GM19239 (cell line): ENCODE measurements at places on chromosomes 4 and X.

DNA sequence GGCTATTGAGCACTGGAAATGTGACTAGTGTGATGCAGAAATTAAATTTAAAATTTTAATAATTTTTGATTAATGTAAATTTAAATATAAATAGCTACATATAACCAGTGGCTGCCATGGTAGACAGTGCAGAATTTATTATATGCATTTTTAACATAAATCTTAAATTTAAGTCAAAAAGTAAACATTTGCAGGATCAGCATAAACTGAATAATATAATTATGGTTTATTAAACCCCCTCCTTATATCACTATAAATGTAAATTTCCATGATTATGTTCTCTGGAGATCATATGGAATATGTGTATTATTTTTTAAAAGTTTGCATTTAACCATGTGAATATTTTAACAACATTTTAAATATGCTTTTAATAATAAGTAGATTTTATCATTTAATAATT, 155.8 kb downstream of the TEX13C start:
- no peak for DNase-seq

- DNase-seq, result no peak
Measured at GRCh38 chrX:119880552-119881437, 9.2 kb downstream of the NDUFA1 start.

DNA sequence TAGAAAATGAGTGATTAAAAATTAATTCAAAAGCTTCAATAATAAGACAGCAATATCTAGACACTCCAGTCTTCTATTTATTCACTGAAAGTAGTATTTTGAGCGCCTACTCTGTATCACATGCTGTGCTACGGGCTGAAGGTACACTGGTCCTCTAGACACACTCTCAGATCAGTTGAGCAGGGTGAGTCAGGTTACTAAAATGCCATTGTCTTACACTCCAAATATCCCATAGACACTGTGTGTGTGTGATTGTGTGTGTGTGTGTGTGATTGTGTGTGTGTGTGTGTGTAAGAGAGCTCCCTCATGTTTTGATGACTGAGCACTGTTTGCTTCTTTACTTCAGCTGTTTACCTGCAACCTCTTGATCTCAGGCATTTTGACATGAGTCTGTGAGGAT, 342.8 kb upstream of the BOD1L1 start:
- DNase-seq, result no peak

DNA sequence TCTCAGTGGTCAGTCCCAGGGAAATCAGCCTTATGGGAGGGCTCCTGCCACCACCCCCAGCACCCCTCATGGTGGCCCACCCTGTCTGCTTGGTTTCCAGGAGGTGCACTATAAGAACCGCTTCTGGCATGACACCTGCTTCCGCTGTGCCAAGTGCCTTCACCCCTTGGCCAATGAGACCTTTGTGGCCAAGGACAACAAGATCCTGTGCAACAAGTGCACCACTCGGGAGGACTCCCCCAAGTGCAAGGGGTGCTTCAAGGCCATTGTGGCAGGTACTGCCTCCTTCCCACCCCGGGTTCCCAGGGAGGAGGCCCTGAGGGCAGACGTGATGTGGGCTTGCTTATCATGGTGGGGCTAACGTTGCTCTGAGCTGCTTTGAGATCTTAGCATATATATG, 44.3 kb downstream of the MAP7D3 start:
- DNase-seq, result no peak

DNA sequence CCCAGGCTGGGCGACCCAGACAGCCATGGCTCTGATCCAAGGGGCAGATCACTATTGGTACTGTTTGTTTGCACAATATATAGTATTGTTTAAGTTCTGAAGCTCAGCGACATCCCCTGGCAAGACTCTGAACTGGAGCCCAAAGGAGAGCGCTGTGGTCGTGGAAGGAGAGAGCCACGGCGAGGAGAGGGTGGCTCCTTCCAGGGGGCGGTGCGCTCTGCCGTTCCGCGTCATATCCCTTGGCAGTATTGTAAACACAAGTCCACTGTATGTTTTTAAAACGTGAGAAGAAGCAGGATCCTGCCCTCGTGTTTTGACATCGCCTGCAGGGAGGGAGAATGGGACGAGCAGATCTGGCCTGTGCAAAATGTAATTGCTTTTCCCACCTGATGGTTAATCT, 185.5 kb downstream of the RAB28 start:
- no peak for DNase-seq

DNA sequence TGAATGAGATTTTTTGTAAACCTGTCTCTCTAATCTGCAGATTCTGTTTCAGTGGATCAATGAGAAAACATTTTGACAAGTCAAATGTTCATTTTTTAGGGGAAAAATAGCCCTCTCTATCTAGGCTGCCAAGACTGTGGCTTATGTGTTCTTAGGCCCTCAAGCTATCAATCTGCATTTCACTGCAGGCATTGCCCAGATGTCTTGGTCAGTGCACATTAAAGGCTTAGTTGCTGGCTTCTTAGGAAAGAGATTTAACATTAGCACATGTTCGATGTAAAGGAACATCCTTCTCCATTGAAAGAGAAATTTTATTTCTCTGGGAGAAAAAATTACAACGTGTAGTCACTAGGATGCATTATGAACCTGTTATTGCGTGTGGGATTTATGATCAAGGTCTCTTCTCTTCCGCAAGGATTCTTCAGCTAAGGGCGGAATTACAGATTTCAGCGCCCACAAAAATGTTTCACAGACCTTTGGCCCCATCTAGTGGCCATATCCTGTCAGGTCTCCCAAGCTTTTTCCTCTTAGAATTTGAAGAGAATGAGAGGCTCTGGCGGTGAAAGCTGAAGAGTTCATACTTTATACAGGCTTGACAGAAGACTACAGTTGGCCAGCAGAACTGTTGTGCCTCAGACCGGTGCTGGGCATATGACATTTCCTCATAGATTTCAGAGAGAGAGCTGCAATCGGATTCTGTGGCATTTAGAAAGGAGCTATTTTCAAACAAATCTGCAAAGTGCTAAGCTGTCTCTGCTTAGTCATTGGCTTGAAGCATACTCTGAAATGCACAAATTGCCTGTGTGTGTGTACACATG, 144.6 kb upstream of the NOCT start:
- DNase-seq, result peak; percentile 44

- no peak for DNase-seq
Measured at GRCh38 chr4:79298484-79298883, 27.4 kb downstream of the NAA11 start.

GRCh38 chrX:135024526-135024925, 2.2 kb upstream of the RTL8B start:
- no peak for DNase-seq

GRCh38 chr4:151568966-151569365, 160.0 kb downstream of the FHIP1A start:
- no peak for DNase-seq

DNA sequence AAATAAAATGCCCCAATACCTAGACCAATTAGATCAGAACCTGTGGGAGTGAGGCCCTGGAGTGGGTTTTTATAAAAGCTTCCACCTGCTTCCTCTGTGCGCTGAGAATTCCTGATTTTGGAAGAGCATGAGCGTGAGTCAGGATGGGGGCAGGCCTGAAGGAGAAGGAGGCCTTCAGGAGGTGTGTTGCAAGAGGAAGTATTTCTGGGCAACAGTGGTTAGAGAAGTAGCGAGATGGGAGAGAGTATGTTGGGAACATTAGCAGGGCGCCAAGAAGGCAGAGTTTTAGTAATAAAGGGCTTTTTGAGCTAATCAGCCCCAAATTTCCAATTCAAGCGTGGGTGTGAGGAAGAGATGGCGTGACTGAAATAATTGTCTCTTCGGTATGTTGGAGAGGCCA, 349.8 kb downstream of the UNC5C start:
- DNase-seq, result no peak

DNA sequence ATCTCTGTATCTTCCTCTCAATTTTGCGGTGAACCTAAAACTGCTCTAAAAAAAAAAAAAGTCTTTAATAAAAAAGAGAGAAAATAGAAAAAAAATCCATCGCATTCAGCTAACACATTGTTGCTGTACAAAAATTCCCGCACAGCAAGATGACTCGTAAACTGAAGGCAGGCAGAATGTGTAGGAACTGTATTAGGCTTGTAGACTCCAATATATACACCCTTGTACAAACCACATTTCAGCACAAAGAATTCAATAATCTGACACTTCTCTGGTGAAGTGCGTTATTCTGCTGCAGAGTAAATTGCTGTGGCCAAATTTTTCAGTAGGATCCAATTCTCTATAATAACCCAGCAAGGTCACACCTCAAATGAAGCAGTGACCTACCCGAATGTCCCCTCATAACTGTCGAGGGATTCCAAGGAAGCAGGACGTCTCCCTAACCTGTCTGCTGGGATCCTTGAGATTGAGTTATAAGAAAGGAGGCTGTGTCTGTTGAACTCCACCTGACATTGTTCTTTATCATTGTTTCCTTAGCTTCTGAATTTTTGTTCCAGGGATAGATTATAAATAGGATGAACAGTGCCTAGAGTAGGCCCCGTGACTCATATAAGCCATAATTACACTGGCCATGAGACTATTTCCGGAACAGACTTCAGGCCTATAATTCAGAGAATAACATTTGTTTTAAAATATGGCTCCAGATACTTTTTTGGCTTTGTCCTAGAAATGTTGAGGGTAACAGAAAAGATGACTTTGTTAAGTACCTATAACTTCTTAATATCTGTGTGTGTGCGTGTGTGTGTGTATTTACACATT, 348.3 kb downstream of the PCDH7 start:
- DNase-seq, result no peak

GRCh38 chr4:7418131-7418943, 16.4 kb downstream of the PSAPL1 start:
- no peak for DNase-seq

DNA sequence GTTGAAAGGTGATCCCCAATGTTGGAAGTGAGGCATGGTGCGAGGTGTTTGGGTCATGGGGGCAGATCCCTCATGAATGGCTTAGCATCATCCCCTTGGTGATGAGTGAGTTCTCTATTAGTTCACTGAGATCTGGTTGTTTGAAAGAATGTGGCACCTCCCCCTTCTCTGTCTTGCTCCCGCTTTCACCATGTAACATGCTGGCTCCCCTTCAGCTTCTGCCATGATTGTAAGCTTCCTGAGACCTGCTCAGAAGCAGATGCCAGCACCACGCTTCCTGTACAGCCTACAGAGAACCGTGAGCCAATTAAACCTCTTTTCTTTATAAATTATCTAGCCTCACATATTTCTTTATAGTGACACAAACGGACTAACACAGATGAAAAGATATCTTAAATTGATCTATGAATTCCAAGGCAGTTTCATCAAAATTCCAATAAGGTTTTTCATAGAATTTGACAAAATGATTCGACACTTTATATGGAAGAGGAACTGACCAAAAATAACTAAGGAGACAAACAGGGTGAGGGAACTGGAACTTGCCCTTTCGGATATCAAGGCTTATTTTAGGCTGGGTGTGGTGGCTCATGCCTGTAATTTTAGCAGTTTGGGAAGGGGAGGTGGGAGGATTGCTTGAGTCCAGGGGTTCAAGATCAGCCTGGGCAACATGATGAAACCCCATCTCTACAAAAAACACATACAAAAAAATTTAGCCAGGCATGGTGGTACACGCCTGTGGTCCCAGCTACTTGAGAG, 56.9 kb upstream of the OGT start:
- no peak for DNase-seq

DNA sequence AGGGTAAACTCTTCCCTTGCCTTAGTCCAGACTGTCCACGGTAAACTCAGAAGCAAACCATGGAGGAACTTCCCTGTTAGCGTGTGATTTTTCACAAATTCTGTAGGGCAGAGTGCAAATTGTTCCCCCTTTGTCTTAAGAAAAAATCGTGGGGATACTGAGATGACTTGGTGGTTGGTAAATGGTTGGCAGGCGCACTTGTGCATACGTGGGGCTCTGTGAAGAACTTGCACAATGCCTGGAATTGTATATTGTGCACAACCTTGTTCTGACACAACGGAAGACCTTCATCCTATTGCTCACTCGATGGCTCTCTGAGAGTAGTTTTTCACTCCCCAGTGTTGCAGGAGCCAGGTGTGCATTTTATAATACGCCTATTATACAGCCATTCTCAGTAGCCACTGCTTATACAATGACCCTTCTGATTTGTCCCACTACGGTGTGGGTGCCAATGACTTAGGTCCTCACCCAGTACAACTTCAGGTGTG, 150.0 kb downstream of the SPRY1 start:
- no peak for DNase-seq

- peak; percentile 28 for DNase-seq
Measured at GRCh38 chr4:125314676-125315575, at the start of gene FAT4. Gene FAT4 (plus strand): TSS chr4:125314955. CDS start chr4:125316412, 1,457 bp downstream.

- DNase-seq, result no peak
Measured at GRCh38 chrX:154357205-154357604, 17.2 kb downstream of the FLNA start.

DNA sequence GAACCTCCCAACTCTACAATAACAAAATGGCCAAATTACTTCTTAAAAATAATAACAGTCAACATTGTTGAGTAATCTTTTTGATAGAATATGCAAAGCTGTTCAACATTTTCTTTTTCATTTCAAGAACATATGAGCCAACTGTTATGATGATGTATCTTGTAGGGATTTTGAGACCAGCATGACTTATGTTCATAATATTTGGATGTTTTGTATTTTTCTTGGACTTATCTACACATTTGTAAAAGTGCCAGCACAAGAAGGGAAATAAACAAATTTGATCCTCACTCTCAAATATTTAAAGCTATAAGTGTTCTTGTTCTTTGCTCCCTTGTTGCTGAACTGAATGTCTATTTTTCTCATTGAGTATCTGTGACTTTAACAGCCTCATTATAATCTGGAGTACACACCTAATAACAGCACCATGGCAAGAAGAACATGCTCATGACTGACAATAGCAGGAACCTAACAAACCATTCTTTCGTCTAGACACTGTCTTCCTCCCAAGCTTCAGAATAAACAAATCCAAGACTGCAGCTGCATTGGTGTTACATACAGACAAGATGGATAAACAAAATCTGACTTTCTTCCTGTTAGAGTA, 1049.7 kb downstream of the FAT4 start:
- DNase-seq, result no peak

GRCh38 chr4:75736862-75737261, 12.5 kb downstream of the USO1 start:
- DNase-seq, result no peak

DNA sequence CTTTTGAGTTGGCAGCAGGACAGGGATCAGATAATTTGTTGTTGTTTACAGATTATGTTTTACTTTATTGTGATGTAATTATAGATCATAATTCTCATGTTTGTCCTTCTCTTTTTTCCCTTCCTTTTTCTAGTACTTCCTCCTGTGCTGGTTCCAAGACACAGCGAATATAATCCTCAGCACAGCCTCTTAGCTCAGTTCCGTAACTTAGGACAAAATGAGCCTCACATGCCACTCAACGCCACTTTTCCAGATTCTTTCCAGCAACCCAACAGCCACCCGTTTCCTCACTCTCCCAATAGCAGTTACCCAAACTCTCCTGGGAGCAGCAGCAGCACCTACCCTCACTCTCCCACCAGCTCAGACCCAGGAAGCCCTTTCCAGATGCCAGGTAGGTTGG, 58.0 kb downstream of the SMAD1 start:
- no peak for DNase-seq

GRCh38 chr4:113449410-113449974, 312.0 kb downstream of the CAMK2D start:
- no peak for DNase-seq

- no peak for DNase-seq
Measured at GRCh38 chr4:87985097-87985886, 9.8 kb downstream of the SPP1 start.

- no peak for DNase-seq
Measured at GRCh38 chr4:123345935-123346300, 50.7 kb upstream of the SPRY1 start.

- DNase-seq, result no peak
Measured at GRCh38 chr4:117084866-117085701, at the start of gene TRAM1L1. Gene TRAM1L1 (minus strand): TSS chr4:117085576. CDS start chr4:117085393, 183 bp downstream.

- no peak for DNase-seq
Measured at GRCh38 chr4:1717129-1718094, 3.7 kb downstream of the TMEM129 start.

GRCh38 chrX:133947022-133947421, 38.4 kb downstream of the GPC3 start:
- no peak for DNase-seq
